NAMALWA (cell line): ENCODE measurements at places on chromosomes 5 and 9.

DNA sequence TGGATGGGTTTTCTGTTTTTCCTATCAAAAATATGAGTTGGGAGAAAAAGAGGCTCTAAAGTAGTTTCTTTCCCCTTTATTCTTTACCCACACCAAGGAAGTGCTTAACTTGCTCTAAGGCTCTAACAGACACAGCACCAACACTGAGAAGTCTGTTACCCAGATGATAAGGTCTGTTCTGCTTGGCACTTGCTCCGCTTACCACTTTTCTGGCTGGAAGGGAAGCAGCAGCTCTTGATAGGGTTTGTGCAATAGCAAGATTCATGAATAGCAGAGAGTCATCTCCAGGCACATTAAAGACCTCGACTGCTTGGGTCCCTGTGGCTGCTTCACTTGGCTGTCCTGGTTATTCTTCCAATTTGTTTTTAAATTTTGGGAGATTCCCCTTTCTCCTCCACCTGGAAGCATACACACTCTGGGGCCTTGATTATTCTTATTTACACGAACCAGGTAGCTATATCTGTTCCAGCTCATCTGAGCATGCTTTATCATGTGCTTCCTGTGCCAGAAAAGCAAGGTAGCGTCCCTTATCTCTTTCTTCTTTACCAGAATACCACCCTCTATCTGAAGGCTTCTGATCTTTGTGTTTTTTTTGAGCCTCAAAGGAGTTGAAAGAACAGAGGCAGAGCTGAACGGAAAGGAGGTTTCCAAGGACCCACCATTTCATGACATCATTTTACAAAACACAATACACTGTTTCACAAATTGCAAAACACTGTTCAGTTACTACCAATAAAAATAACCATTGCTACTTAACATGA lies 24.8 kb downstream of the PPP3R2 start:
- no peak for DNase-seq

GRCh38 chr9:132708769-132709430 lies 38.6 kb downstream of the GTF3C4 start:
- DNase-seq = no peak

GRCh38 chr5:112968411-112969106 lies 8.0 kb upstream of the DCP2 start:
- DNase-seq = no peak

DNA sequence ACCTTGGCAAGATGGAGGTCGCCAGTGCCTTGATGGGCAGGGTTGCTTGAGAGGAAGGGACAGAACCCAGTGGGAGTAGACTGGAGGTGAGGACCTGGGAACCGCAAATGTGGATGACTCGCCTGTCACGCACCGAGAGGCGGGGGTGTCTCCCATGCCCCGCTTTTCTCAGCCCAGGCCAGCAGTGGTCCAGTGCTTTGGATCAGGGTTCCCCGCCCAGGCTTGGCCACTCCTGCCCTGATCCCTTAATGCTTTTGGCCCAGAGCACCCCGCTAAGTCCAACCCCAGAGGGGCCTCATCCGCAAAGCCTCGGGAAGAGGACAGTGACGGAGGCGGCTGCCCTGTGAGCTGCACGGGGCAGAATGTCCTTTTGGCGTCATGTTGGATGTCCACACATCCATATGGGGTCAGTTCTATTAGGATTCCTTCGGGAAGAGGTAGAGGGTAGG lies 2.4 kb downstream of the MRPS2 start:
- no peak for DNase-seq

DNA sequence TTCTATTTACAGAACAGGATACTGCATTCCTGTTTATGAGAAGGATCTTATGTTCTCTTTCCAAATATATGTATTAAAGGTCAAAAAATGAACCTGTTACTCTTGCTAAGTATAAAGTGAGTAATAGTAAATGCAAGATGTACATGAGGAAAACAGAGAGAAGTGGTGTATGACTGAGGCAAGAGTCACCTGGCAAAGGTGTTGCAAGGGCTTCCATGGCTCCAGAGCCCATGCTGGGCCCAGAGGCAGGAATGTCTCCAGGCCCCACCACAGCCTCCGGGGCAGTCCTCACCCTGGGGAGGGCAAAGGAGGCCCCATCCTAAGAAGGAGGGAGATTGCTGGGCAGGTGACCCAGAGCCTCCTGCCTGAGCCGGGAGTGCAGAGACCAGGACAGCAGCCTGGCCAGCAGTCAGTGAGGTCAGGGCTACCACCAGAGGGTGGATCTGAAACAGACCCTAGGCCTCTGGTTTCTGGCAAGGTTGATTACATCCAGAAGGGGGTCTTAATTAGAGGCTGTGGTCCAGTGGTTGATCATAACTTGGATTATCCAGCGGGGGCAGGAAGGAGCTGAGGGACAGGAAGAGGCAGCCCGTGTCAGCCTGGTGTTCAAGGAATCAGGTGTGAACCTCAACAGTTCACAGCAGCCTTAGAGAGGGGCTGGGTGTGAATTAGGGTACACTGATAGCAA lies 57.3 kb upstream of the CPLX2 start:
- no peak for DNase-seq
